ENCODE measurements at places on chromosomes 6 and 20. TPM values are rescaled to one million over a fixed set of nuclear protein-coding genes. Genes with fewer than 3 reads are reported as not detected.

The LST1 gene
- total RNA-seq, result 9.8 TPM

The WFDC2 gene
- 106 TPM for total RNA-seq

The SLC17A9 gene
- 2.7 TPM for total RNA-seq

The C20orf141 gene
- not detected for total RNA-seq

The MCHR2 gene
- total RNA-seq, result not detected

The SAPCD1 gene
- total RNA-seq, result 2.0 TPM

The KIFC1 gene
- 2.0 TPM for total RNA-seq

The RBPJL gene
- not detected for total RNA-seq

The CAGE1 gene
- total RNA-seq, result not detected

The GLP1R gene
- total RNA-seq, result not detected

The OGFRL1 gene
- 56.0 TPM for total RNA-seq

The GSTA2 gene
- not detected for total RNA-seq

The C20orf202 gene
- total RNA-seq, result 0.33 TPM

The DAAM2 gene
- total RNA-seq, result 16.2 TPM

The CRISP2 gene
- total RNA-seq, result 0.33 TPM

The SOX4 gene
- 18.2 TPM for total RNA-seq

The CAPN11 gene
- 2.9 TPM for total RNA-seq

GRCh38 chr20:19692685-19693119, 65.4 kb upstream of the RIN2 start:
- peak; percentile 20 for DNase-seq

DNA sequence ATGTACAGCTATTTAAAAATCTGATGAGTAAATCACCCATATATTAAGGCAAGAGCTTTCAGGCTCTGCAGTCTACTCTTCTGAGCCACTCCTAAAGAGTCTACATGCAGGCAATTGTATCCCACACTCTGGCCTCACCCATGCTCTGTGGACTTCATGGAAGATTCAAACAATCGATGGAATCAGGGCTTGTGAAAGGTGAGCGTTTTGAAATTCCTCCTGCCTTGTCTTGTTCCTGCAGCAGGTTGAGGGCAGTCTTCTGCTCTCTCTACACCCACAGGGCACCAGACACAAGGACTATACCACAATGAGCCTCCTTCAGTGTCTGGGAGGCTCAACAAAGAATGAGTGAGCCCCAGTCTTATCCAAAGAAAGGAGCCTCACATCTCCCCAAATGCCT, 51.1 kb downstream of the TBC1D7 start:
- DNase-seq, result no peak

- no peak for DNase-seq
Observed at GRCh38 chr20:16821211-16822089, 73.3 kb downstream of the OTOR start.

- no peak for DNase-seq
Observed at GRCh38 chr20:48787861-48788375, 39.9 kb downstream of the PREX1 start.

DNA sequence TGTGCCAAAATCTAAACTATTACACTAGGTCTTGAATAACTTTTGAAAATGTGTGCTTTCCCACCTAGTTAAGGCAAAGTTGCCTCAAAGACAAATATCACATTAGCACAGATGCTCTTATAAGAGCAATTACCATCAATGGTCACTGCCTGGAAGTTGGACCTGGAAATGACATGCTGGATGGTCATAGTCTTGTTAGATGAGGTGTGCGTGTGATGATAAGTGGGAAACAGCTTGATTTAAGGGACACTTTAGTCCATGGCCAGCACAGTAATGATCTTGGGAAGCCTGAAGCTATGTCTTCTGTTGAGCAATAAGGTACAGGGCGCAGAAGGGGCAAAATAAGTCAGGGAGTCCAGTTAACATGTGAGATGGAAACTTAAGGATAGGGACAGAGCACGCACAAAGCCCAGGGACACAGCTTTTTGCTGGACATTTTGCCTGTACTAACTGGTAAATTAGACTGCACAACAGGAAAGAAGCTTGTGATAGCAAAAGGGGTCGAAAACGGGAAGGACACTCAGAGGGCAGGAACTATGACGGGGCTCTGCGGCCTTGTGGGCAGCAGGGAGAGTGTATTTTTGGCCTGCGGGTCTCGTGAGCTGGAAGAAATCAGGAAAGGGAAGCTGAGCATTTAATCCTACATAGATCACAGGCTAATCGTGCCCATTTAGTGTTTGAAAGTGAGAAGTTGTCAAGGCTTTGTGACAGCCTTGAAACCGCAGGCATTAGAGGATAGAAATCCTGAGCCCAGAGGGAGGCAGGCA, 66.7 kb upstream of the BMP2 start:
- DNase-seq, result no peak

GRCh38 chr6:16700202-16700915, 60.9 kb downstream of the ATXN1 start:
- no peak for DNase-seq

GRCh38 chr6:35412102-35412501, 40.0 kb upstream of the FANCE start:
- no peak for DNase-seq

- DNase-seq, result no peak
Observed at GRCh38 chr6:94041945-94042709, 622.8 kb upstream of the EPHA7 start.

DNA sequence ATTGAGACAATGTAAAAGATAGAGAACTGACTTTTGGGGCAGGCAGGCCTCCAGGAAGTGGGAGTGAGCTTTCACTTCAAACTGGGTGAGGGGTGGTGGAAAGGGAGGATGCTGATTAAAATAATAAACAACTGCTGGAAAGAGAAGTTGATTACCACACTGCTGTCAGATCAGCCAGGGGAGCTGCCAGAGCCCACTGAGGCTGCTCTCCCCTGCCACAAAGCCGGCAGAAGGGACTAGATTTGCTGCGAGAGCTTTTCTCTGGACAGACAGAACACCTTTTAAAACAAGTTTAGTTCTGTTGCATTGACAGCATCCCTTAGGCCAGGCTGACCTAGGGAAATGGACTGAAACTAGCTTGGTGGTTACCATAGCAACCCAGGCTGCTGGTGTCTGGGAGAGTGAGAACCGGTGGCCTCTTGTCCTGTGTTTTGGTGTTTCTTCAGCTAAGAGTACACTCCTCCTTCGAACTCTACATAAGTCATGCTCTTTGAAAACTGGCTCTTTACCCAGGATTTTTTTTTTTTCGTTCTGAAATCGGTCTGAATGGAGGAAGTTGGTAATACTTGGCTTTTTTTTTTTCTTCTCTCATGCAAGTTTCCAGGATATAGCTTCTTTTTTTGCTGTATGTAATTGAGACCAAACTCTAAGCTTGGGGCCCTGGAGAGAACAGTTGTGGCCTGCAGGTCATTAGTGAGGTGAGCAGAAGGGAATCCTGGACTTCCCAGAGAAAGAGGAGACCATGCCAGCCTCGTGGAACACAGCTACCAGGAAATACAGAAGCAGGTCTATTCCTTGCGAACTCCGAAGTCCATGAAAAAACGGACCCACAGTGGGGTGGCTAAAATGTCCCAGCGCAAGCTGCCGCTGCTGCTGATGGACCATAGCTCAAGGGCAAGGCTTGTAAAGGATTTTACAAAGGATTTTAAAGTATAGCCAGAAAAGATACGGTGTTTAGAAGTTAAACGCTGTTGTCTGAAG, 374.4 kb downstream of the UTRN start:
- peak; percentile 21 for DNase-seq

- no peak for DNase-seq
Observed at GRCh38 chr20:36547186-36548005, 6.1 kb downstream of the MYL9 start.

GRCh38 chr6:13474360-13474759, 13.0 kb downstream of the GFOD1 start:
- no peak for DNase-seq

DNA sequence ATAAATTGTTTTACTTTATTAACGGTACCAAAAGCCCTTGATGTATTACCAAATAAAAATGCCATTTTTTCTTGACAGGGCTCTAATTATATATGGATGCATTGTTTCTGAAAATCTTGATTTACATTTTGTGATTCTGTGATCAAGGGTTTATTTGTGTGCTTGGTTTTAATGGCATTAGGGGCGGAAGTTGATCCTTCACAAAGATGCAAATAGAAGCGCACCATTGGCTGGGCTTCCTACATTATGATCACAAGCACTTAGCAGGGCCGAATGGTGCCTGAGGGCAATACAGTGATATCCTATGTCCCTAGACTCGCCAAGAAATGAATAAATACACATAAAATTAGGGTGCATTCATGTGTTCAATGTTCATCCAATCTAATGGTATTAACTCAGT, 172.9 kb upstream of the UST start:
- DNase-seq, result no peak

GRCh38 chr20:46939031-46939965, 44.7 kb downstream of the EYA2 start:
- DNase-seq, result no peak

DNA sequence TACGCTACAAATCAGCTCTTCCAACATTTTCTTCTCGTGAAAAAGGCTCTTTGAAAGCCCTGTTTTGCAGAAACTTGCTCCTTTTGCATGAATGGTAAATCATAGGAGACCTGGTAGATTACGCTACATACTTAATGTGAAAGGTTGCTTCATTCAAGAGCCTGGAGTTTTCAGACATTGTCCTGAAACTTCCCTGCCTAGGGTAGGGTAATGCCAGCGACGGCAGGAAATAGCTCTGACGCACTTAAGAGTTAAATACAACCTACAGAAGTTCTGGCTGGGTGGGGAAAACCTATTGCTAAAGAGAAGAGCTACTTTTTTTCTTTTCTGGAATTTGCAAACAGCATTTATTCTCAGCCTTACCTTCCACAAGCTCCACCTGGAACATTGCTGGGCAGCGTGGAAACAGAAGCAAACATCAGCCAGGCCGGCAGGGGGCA, 144.5 kb downstream of the LPA start:
- DNase-seq, result no peak

GRCh38 chr6:153087436-153087835, 43.6 kb downstream of the RGS17 start:
- DNase-seq, result no peak

GRCh38 chr6:109292983-109293586, 89.2 kb downstream of the CD164 start:
- DNase-seq, result no peak

GRCh38 chr6:147170269-147170668, 33.9 kb upstream of the STXBP5 start:
- DNase-seq, result no peak

DNA sequence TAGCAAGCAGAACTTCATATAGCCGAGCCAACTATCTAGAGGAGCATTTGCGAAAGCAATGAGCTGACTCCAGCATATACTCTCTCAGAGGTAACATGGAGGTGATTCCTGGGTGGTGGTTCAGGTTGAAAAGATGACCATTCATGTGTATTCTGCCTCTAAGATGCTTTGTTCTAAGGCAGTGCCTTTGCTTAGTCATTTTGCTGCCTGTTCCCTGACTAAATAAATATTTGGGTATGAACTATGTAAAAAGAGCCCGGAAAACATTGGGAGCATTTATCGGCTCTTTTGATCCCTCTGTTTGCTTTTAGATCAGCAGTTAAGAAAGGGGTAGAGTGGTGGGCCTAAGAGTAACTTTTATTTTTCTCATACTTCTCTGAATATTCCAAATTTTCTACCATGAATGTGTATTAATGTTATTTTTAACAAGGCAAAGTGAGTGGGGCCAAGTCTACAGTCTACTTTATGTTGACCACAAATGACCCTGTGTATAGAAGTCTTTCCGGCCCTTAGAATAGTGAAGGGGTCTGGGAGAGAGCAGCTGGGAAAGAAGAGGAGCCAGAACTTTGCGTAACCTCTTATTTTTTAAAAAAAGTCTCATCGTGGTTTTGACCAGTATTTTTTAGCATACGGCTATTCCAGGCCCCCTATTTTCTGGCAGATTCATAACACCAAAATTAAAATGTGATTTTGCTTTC, 206.5 kb upstream of the EYA4 start:
- no peak for DNase-seq

GRCh38 chr6:170178561-170179477, 112.1 kb downstream of the DLL1 start:
- DNase-seq, result peak; percentile 12

DNA sequence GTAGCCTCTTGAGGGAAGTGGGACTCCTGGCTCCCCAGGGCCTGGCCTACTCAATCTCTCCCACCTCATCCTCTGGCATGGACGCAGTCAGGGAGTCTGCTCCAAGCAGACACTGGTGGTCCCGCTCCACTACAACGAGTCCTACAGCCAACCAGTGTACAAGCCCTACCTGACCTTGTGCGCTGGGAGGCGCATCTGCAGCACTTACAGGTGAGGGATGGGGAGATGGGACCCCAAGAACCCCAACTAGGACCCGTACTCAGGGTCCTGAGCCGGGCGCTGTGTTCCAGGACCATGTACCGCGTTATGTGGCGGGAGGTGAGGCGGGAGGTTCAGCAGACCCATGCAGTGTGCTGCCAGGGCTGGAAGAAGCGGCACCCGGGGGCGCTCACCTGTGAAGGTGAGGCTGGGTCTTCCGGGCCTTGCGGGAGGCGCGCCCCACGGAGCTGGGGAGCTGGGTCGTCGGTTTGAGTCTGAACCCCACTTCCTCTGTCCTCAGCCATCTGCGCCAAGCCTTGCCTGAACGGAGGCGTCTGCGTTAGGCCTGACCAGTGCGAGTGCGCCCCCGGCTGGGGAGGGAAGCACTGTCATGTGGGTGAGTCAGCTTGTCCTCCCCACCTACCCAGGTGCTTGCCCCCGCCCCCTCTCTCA, 2.1 kb downstream of the EGFL8 start:
- DNase-seq, result no peak

DNA sequence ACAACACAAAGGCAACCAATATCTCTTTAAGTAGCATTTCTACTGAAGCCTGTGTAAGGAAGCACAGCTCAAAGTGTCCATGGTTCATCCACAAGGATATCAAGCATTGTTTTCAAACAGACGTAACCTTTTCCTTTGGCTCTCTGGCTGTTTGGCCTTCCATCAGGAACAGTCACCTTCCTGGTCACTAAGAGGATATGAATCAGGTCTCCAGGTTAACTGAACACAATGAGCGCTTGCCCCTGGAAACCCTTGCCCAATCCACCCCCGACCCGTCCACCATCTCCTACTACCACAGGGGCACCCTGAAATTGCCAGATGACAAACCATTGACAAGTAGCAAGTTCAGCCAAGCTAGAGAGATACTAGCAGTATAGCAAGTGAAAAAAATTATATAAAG, 114.4 kb upstream of the COL21A1 start:
- no peak for DNase-seq

GRCh38 chr20:5920581-5920980, 29.8 kb downstream of the TRMT6 start:
- no peak for DNase-seq

GRCh38 chr6:37928217-37928616, 108.7 kb downstream of the ZFAND3 start:
- no peak for DNase-seq

DNA sequence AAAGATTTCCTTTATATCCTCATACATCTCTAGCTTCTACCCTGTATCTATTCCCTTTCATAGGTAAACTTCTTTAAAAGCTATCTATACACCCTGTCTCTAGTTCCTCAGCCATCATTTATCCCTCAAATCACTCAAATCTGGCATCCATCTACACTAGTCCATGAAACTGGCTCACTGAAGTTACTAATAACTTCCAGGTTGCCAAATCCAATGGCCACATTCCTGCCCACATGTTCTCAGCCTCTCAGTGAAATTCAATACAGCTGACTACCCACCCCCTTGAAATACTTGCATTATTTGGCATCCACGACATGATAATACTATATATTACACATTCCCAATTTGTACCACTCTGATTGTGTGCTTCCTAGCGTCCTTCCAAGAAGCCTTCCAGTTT, 8.7 kb downstream of the REPS1 start:
- no peak for DNase-seq

GRCh38 chr20:58551631-58552030, 36.4 kb upstream of the APCDD1L start:
- peak; percentile 38 for DNase-seq

- DNase-seq, result no peak
Observed at GRCh38 chr6:160202411-160202810, 56.2 kb downstream of the SLC22A2 start.

GRCh38 chr6:157867155-157867559, 44.1 kb downstream of the SNX9 start:
- no peak for DNase-seq
